ENCODE measurements at places on chromosomes 3 and 15.

DNA sequence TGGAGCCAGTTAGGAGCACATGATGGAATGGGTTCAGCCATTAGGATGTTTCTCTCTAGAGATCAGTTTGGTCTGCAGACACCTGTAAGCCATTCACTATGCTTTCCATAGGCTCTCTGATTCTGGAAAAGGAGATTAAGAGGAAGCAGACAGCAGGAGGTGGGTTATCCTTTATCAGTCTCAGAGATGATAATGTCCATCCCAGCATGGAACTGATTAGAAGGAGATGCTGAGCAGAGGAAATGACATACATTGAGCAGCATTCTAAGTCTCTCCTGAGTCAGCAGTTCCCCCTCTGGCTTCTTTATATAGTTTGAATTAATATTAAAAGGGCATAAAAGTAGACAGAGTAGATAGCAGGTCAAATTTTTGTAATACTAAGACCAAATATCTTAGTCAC lies 591.1 kb downstream of the GBE1 start:
- no peak for DNase-seq

DNA sequence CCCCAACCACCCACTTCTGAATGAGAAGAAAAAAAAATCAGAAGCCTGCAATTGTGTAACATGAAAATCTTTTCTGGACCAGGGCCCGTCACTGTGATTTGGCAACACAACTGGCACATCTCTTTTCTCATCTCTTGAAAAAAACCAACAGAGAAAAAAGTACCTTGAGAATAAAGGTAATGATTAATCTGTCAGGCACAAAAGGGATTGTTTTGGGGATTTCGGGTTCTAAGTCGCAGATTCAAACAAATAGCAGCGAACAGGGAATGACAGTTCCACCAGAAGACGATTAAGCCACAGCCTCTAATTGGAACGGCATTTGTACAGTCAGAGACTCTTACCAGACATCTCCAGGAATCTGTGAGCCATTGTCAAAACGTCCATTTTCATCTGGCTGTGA lies at the start of gene AQP9:
AQP9 (plus strand) TSS at position 276 of the 400 bp plus-strand sequence. CDS start 185 bp downstream, outside the sequence.
- no peak for DNase-seq

GRCh38 chr15:74036271-74037170 lies 42.0 kb downstream of the PML start:
- peak; percentile 75 for DNase-seq

DNA sequence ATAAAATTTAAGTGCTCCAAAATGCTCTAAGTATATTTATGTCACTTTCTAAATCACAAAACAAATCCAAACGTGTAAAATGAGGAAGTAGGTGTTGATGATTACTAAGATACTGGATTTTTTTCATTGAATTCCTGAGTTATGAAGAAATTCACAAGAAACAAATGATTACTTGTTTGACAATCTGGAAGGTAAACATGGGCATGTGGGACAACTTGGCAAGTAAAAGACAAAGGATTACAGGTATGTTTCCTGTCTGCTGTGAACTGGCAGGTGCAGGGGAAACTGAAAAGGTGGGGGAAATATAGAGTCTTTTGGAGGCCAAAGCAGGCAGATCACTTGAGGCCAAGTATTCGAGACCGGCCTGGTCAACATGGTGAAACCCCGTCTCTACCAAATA lies 252.7 kb upstream of the AZI2 start:
- DNase-seq = no peak

GRCh38 chr3:64827431-64827830 lies 139.6 kb upstream of the ADAMTS9 start:
- no peak for DNase-seq

DNA sequence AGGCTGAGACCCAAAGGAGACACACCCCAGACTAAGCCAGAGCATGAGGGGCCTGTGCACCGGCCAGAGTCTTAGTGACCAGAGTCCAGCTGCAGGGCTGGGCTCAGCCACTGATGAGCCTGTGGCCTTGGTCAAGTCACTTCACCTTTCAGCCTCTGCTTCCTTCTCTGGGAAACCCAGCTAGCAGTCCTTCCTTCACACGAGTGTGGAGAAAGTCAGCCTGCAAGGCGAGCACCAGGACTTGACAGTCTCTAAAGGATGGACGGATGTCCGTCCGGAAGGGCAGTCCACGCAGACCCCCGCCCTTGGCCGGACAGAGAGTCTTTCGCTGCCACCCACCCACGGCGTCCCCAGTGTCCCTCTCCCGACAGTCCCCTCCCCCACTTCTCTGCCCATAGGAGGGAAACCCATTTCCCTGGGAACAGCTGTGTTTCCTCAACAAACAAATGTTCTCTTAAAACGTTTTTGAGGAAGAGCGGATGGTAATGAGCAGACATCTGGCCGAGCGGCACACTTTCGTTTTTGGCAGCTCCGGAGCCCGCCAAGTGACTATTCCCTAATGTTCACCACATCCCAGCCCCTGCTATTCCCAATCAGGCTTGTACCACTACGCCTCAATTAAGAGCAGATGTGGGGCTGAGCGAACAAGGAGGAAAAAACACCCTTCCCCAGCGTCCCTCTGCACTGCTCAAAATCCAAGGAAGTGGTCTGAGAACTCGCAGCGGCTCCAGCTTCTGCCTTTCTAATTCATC lies 129.1 kb upstream of the SMAD3 start:
- no peak for DNase-seq

- peak; percentile 30 for DNase-seq
Observed at GRCh38 chr15:80173022-80173759, 20.4 kb downstream of the FAH start.

- no peak for DNase-seq
Observed at GRCh38 chr3:24835510-24835909, 340.9 kb upstream of the THRB start.

GRCh38 chr15:70597945-70598344 lies 165.4 kb downstream of the UACA start:
- no peak for DNase-seq

GRCh38 chr3:195899701-195900435 lies 8.5 kb downstream of the TNK2 start:
- no peak for DNase-seq

- DNase-seq = no peak
Observed at GRCh38 chr15:50549326-50549725, 2.9 kb upstream of the USP50 start.

- DNase-seq = no peak
Observed at GRCh38 chr3:111936191-111936841, 42.5 kb upstream of the ABHD10 start.

- no peak for DNase-seq
Observed at GRCh38 chr3:52310861-52311575, 5.1 kb upstream of the DNAH1 start.

- peak; percentile 15 for DNase-seq
Observed at GRCh38 chr15:55907797-55908196, 85.6 kb downstream of the NEDD4 start.

- no peak for DNase-seq
Observed at GRCh38 chr3:65052101-65052500, 364.3 kb upstream of the ADAMTS9 start.

- DNase-seq = no peak
Observed at GRCh38 chr15:89198196-89198595, 23.2 kb downstream of the RLBP1 start.

Measured in 8988T (cell line).